ENCODE measurements at places on chromosomes 5 and 9. TPM values are rescaled to one million over a fixed set of nuclear protein-coding genes. Genes with fewer than 3 reads are reported as not detected.

IL33 gene
- total RNA-seq = 0.68 TPM

DMRT2 gene
- total RNA-seq = not detected

SLCO6A1 gene
- not detected for total RNA-seq

PTGES gene
- total RNA-seq = 39.5 TPM

PCYOX1L gene
- total RNA-seq = 8.6 TPM

FCHO2 gene
- 11.2 TPM for total RNA-seq

SPINK4 gene
- total RNA-seq = not detected

WDR31 gene
- total RNA-seq = 3.0 TPM

DNA sequence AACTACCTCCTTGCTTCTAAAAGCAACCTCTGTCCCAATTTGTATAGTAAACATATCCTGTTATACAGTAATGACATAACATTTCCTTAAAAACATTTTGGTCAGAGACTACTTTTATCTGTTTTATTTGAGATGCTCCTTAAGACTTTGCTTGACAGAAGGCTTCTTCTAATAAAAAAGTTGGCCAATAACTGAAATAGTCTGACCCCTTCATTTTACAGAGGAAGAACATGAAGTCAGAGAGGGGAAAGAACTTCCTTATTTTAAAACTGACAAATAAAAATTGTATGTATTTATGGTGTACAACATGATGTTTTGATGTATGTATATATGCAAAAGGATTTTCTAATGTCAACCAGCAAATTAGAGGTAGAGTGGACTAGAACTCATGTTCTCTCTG, 35.8 kb upstream of the SPARC start:
- no peak for DNase-seq

- DNase-seq = no peak
Measured at GRCh38 chr5:13659391-13659790, 285.1 kb downstream of the DNAH5 start.

DNA sequence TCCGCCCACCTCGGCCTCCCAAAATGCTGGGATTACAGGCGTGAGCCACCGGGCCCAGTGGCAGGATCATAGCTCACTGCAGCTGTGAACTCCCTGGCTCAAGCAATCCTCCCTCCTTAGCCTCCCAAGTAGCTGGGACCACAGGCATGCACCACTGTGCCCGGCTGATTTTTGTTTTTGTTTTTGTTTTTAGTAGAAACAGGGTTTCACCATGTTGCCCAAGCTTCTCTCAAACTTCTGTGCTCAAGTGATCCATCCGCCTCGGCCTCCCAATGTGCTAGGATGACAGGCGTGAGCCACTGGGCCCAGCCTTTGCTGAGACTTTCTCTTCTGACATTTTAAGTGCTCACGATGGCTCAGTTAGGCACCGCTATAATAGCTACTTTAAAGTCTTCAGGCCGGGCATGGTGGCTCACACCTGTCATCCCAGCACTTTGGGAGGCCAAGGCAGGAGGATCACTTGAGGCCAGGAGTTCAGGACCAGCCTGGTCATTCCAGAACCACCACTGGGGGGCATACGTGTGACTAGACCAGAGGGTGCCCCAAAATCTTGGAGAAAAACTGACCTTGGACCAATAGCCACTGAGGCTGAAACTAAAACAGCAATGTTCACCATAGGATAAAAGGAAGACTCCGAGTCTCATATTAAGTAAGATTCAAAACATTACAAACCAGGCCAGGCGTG, 3.1 kb upstream of the ENTPD8 start:
- DNase-seq = no peak

DNA sequence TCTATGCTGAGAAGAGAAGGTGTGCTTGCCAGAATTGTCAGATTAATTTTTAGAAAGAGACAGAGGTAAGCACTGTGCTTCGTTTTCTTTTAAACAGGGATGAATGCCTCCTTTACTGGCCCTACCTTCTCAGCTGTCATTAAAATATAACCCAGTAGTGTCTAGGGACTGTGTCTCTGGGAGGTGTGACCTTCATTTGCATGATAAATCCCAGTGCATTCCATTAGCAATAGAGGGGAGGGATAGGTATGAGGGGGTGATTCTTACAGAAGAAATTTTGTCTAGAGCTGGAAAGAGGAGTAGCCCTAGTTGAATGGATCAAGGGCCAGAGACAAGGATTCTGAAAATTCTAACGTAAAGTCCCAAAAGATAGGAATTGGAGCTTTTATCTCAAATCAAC, 351.5 kb downstream of the BNC2 start:
- no peak for DNase-seq

DNA sequence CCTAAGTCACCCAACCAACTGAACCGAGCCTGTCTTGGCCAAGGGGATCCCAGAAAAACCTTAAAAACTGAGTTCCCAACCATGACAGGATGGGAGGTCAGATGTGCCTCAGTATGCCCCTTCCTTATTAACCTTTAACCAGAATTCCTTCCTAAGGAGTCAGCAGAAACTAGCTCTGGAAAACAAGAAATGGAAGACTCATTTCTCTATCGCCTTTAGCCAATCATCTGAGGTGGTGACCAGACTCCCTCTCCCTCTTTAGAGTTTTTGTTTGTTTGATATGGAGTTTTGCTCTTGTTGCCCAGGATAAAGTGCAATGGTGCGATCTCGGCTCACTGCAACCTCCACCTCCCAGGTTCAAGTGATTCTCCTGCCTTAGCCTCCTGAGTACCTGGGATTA, 37.5 kb downstream of the SLC28A3 start:
- DNase-seq = no peak

DNA sequence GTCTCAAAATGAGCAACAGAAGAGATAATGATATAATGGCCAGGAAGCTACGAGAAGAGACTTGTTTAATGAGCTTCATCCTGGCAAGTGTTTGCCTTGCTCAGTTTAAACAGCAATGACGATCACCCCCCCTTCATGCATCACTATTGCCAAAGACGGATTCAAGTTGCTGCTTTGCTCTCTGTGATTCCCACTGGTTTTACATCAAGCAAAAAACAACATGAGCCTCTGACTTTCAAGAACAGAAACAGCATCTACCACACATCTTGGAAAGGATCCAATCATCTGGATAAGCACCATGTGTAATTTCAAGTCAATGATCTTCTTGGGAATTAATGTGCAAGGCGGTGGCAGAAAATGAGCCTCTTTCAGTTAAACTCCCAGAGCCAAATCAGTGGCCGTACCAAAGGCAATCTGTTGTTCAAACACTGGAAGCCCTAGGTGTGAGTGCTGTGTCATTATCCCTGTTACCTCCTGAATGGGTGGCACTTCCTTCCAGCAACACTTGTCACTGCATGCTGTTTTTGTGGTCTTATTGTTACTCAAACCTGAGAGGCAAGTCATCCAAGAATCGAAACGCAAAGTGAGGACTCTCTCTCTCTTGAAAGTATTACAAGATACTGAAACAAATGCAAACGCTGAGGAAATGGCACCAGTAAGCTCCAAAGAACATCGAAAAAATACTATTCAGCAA, 72.8 kb downstream of the MED27 start:
- no peak for DNase-seq

DNA sequence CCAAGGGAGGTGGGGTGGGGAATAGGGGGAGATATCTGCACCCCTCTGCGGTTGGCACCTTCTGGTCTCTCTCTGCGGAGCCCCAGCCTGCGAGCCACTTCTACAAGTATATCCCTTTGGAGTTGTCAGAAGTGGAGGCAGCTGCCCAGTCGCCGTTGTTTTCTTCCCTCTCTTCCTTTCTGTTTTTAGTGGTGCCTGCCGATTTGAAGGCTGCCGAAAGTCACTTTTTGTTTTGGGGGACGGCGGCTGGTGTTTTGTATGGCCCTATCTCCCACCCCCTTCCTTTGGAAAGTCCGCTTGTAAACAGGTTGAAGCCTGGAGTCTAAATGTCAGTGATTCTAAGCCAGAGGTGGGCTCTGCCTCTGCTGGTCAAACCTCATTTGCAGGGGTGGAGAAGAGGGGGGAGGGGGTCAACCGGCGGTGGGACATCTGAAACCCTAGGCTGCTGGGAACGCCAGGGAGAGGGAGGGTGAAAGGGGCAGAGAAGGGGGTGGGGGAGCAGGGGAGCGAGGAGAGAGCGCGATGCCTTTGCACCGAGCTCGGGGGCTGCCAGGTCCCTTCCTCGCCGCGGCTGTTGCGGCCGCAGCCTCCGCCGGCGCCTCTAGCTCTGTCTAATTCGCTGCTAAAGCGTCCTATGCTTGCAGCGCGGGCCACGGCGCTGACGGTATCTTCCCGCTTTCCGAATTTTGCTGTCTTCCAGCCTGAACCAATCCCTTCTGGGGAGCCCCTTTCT, at the start of gene FGF10:
Gene FGF10, minus strand, starts transcription at position 331 of the 733 bp plus-strand sequence. CDS start 738 bp downstream, outside the sequence.
- no peak for DNase-seq

DNA sequence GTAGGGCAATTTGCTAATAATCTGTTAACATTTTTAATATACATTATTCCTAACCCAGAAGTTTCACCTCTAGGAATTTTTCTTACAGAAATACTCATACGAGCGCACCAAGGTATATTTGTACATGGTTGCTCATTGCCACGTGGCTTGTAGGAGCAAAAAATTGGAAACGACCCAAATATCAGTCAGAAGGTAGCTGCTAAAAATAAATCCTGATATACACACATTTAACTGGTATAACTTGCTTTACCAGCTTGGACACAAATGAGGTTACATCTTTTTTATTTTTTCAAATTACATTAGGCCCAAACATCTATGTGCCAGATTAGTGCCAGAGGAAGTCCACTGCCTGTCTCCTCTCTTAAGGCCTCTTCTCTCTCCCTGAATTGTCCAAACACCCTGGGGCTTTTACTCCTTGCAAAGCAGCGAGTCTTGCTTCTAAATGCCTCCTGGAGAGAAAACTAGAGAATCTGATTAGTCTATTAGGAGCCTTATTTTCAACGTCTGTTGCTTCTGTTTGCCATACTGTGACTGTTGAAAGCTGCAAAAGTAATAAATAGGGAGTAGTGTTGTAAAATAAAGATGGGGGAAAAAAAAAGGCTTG, 92.0 kb upstream of the SSBP2 start:
- no peak for DNase-seq

DNA sequence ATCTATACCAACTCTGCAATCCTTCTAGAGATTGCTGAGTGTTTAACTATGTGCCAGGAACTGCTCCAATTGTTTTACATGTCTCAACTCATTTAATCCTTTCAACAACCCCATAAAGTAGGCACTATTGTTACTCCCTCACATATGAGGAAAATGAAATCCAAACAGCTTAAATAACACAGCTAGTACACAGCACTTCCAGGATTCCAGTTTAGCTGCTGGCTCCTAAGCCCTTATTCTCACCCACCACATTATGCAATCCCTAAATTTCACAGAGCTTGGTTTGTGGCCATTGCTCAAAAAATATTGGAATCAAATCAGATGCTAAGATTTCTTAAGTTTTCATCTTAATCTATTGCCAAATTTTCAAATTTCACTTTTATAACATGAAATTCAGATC, 84.9 kb downstream of the PRELID2 start:
- no peak for DNase-seq

GRCh38 chr5:109823597-109823996, 133.9 kb downstream of the MAN2A1 start:
- DNase-seq = no peak

DNA sequence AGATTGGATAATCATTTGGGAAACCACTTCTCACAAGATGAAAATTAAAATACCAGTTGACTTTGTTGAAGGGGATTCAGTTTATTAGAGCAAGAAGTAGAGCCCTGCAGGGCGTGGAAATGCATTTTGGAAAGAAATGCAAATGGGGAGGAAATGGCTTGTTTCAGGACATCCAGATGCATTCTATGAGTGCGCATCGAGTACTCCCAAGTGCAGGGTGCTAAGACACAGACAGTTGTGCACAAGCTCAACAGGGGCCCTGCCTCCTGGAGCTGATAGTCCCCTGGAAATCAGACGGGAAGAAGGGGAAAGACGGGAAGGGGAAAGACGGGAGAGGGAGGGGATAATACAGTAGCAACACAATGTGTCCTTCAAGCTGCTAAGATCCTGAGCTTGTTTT, 64.0 kb downstream of the NSUN2 start:
- no peak for DNase-seq

- no peak for DNase-seq
Measured at GRCh38 chr5:1884678-1885403, 2.1 kb upstream of the IRX4 start.

- no peak for DNase-seq
Measured at GRCh38 chr9:26159575-26160392, 481.5 kb upstream of the TUSC1 start.

DNA sequence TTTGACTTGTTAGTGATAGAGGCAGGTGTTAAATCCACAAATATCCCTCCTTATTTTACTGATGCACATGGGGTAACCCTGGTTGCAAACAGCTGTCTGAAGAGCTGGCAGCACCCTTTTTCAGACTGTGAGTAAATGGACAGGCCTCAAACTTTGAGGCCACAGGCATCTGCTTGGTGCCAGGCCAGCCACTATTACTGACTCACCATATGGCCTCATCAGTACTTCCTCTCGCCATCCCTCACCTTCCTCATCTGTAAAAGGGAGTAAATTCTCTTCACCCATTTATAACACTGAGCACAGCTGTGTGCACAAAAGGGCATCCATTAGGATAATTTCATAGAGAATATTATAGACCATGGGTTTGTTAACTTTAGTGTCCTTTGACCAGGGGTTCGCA, 11.9 kb upstream of the TNIP1 start:
- no peak for DNase-seq

DNA sequence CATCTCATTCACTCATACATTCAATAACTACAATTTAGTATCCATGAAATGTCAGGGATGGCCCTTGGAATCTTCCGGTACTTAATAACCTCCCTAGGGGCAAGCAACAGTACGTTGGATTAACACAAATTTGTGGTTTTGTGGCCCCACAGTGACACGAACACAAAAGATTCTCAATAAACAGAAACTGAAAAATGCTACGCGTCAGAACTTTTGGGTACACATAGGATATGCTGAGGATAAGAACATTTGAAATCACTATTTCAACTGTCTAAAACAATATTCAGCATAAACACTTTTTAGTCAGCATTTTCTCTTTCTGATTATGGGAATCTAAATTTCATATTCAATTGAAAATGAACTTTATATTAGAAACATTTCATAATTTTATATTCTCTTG, 107.0 kb upstream of the GPR151 start:
- no peak for DNase-seq

GRCh38 chr9:37325778-37326177, 96.7 kb upstream of the GRHPR start:
- DNase-seq = no peak

- no peak for DNase-seq
Measured at GRCh38 chr5:89324990-89325389, 442.0 kb upstream of the MEF2C start.

GRCh38 chr9:108838017-108838416, 17.8 kb downstream of the ACTL7B start:
- no peak for DNase-seq

- DNase-seq = no peak
Measured at GRCh38 chr5:104361932-104362331, 799.3 kb upstream of the NUDT12 start.

GRCh38 chr5:6602441-6602840, 30.4 kb downstream of the NSUN2 start:
- no peak for DNase-seq

DNA sequence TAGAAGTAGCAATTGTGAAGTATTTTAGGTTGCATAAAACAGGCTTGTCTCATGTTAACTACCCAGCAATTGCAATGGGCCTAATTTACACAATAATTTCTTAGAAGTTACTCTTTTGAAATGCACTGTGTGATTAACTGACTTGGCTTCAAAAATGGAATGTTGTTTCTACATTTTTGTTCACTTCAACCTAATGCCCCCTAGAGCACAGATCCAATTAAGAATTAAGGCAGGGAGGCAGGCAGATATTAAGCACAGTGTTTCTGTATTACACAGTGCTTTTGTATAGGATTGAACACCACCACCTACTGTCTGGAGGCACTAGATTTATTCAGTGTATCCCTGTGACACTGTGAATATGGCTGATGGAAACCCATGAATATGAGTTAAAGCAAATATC, 302.1 kb downstream of the FBXL17 start:
- DNase-seq = no peak

All from kidney epithelial cell (primary cell).